ENCODE measurements at places on chromosomes 2 and 18. TPM values are rescaled to one million over a fixed set of nuclear protein-coding genes. Genes with fewer than 3 reads are reported as not detected.

DNA sequence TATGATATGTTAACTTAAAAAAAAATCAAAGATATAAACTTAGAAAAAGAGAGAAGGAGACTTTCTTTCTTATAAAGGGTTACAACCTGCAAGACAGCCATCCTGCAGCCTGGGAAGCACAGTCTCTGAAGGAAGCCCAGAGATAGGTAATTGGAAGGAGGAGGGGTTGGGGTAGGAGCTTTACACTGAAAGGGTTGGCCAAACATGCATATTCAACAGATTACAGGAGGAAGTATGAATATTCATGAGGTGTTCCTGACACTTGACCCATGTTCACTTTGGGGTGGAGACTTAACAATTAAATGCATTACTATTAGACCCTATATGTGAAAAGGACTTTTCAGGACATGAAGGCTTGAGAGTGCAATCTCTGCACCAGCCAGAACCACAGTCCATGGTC is 71.7 kb upstream of the CDH2 start:
- DNase-seq, result no peak

DNA sequence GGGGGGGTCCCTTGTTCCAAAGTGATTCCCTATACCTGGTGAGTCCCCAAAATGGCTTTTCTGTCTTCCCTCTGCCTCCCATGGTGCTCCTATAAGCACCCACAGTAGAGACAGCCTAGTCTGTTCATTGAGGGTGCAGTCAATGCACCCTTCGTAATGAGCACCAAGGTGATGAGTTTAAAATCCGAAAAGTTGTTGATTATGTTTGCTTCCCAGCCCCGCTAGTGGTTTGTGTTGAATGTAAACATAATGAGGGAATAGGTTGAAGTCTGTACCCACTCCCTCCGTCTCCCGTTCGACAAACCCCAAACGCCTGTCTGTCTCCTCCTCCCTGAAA is 2.3 kb downstream of the FOSL2 start:
- no peak for DNase-seq

DNA sequence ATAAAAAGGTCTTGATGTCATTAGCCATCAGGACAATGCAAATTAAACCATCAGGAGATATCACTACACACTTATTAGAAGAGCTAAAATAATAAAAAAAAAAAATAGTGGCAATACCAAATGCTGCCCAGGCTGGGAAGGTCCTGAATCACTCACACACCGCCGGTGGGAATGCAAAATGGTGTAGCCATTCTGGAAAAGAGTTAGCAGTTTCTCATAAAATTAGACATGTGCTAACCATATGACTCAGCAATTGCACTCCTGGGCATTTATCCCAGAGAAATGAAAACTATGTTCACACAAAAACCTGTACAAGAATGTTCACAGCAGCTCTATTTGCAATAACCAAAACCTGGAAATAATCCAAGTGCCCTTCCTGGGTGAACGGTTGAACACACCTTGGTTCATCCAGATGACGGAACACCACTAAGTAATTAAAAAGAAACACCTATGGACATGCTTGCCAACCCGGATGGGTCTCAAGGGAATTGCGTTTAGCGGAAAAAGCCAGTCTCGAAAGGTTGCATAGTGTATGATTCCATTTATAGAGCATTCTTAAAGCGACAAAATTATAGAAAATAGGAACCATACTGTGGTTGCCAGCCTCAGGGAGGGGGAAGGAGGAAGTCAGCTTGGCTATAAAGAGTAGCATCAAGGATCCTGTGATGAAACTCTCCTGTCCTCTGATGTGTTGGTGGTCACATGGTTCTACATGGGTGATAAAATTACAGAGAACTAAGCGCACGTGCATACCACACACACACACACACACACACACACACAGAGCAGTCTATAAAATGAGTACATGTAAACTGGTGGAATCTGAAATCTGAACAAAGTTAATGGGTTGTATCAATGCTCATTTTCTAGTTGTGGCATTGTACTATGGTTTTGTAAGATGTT is 4.6 kb downstream of the MBP start:
- no peak for DNase-seq

- DNase-seq, result no peak
Observed at GRCh38 chr2:44897406-44897805, 44.1 kb upstream of the SIX3 start.

DNA sequence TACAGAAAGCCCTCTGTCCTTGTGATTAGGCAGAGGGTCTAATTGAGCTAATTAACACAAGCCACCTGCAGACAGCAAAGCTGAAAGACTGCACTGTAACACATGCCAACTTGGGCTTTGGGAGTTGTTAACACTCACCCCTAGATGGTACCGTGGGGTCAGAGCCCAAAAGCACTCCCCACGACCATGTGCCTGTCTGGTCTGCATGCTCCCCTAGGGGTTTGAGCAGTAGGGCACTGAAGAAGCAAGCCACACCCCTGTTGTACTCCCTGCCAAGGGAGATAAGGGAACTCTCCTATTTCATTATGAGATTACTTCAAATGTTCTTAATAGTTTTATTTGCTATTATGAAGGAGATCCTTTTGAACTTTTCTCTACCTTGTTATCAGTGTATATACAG is 560.1 kb upstream of the FSHR start:
- no peak for DNase-seq

- no peak for DNase-seq
Observed at GRCh38 chr18:23188068-23188760, 52.9 kb downstream of the CABLES1 start.

DNA sequence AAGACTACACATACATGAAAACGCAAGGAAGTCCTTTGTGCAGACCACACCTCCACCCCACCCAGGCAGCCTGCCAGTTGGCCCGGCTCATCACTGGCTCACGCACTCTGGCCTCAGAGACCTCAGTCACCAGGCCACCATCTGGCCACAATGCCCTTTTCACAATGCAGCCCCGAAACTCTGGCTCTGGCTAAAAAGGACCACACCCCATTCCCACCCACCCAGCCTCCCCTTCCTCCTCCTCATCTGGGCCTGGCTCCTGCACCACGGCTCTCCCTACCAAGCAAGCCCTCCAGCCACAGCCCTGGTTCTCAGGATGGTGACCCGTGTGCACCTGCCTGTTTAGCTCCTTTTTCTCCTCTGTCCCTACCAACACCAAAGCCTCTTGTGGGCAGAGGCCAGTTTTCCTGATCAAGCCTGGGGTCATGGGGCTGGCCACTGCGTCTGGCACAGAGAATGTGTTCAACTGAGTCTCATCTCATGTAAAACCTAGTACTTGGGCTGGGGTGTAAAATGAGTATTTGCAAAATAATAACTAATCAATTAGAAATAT is 7.4 kb downstream of the HDAC4 start:
- peak; percentile 90 for DNase-seq

GRCh38 chr2:136045835-136046570 is 60.6 kb upstream of the DARS1 start:
- DNase-seq, result no peak

DNA sequence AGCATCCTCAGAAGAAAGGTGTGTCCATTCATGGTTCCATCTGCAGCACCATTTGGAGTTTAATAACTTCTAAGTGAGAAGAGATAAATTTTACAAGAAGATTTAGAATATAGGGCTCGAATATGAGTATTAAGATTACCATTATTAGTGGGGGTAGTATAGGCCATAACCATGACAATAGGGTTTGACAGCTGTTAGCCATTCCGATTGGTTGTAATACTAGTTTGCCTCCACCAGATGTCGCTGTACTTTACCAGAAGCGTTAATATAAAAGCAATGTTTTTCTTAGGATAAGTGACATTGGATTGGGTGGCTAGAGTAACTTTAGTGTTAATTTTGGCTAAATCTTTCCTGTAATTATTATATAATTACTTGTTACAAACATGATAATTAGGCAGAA is 107.5 kb upstream of the SRD5A2 start:
- DNase-seq, result no peak

Gene DIPK1C
- 5.7 TPM for polyA plus RNA-seq

DNA sequence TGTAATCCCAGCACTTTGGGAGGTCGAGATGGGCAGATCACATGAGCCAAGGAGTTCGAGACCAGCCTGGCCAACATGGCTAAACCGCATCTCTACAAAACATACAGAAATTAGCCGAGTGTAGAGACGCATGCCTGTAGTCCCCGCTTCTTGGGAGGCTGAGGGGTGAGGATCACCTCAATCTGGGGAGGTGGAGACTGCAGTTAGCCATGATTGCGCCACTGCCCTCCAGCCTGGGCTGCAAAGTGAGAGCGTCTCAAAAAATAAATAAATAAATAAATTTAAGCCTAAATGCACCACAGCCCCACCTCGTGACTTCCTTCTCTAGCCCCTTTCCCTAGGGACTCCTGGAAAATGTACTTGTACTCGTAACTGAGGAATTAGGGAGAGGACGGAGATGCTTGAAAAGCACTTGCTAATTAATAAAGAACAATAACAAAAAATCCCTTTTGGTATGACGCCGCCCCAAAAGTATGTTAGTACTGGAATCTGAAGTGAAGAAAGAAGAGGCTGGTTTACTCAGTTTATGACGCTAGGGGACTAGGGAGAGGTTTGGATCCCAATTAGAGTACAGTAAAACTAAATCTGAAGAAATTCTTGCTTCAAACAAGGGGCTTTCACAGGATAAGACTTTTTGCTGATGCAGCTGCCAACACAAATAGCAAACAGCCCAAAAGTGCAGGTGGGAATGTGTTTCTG is 887 bp upstream of the ZNF396 start:
- DNase-seq, result peak; percentile 30

DNA sequence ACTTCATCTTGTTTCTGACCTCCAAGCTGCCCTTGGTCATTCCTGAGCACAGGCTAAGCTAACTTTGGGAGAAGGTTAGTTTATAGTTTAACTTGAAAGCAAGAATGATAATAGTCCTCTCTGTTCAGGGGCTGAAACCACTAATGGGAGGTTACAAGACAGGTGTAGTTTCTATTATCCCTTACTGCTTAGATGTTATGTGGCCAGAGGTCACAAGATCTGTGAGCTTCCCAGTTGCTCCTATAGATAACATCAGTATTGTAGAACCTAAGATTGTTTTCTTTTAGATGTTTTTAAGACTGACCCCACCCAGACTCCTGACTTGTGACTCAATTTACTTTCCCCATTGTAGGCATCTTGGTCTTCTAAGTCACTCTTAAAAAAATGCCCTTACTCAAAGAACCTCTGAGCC is 94.8 kb upstream of the LPIN2 start:
- DNase-seq, result no peak

DNA sequence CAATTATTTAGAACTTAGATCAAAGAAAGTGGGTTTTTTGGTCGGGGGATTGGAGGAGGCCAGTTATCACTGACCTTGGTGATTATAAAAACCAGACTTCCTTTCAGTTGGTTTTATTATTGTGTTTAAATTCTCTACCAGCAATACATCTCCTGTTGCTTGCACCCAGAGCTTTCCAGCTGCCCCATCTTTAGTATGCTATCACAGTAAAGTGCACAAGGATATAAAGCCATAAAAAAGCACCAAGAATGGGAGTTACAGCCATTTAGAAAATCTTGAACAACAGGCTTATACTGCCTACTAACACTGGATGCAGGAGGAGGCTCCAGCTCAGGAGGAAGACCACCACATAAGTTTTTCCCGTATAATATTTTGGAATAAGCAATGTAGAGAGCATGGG is 148.7 kb upstream of the OSR1 start:
- DNase-seq, result no peak

Gene CRYBA2
- polyA plus RNA-seq, result not detected

- DNase-seq, result no peak
Observed at GRCh38 chr2:175463589-175464310, 282.2 kb upstream of the ATP5MC3 start.

Gene MFSD2B
- polyA plus RNA-seq, result 0.18 TPM

DNA sequence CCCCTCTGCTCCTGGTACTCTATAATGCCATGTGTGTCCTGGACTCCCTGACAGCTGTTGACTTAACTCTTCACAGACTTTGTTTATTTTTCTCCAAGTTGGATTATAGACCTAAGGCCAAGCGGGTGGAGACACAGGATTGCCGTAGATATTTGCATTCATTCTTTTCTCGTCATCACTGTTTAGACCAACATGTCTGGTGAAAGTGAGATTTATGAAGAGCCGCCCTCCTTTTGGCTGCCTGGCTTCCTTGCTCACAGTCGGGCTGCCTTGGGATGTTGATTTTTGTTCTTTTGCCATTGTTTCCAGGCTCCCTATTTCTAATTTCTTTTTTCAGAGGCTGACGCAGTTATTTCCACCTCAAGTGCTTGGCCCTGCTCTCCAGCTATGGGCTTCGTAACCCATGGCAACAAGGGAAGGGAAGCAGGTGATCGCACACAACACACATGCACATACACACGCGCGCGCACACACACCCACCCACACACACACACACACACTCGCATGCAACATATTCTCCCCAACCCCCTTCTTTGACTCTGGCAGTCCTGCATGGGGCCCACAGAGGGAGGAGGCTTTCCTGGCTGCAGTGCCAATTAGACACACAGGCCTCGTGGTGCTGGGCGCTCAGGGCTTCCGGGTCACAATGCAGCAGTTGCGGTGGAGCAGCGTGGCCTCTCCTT is 296.5 kb downstream of the MTX2 start:
- DNase-seq, result no peak

- no peak for DNase-seq
Observed at GRCh38 chr2:219836647-219837177, 209.3 kb downstream of the SLC4A3 start.

DNA sequence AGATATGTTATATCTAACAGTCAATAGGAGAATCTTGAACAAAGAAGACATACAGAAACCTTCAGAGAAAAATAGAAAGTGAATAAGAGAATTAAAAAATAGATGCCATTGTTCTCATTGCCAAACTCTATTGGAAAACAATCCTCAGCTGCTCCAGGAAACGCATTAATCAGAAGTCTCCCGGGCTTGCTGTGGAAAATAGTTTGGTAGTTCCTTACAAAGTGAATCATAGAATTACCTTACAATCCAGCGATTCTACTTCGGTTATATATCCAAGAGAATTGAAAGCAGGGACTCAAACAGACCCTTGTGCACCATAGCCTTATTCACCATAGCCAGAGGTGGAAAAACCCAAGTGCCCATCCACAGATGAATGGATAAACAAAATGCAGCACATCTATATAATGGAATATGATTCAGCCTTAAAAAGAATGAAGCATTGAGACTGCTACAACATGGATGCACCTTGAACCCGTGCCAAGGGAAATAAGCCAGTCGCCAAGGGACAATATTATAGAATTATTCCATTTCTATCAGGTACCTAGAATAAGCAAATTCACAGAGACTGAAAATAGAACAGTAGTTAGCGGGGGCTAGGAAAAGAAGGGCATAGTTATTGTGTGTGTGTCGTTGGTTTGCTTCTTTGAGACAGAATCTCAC is 21.9 kb upstream of the CHRNA1 start:
- no peak for DNase-seq

GRCh38 chr2:205964111-205964761 is 121.7 kb downstream of the INO80D start:
- no peak for DNase-seq
